Fibroblast of lung (primary cell): ENCODE measurements at places on chromosomes 1 and 21.

DNA sequence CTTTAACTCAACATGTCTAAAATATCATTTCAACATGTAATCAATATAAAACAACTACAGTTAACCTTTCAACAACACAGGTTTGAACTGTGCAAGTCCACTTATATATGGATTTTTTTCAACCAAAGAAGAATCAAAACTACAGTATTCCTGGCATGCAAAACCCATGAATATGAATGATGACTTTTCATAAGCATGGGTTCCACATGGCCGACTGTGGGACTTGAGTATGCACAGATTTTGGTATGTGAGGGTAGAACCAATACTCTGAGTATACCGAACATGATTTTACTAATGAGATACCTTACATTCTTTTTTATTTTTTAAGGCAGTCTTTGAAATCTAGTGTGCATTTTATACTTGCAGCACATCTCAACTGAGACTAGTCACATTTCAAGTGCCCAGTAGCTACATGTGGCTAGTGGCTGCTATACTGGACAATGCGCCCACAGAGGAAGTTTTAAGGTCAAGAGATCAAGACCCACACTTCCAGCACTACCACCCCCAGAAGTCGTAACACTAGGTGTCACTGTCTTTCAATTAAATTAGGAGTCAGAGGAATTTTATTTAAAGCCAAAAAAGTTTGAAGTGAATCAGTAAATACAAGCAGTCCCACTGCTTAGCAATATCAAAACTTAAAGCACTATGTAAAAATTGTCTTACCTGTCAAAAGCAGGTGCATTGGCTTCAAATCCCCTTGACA, 40.0 kb downstream of the SYNJ1 start:
- H3K27ac ChIP-seq: no peak overlapping the region
- DNase-seq: no peak
- peaks cover 2% of the 10 kb centered on the region for H3K36me3 ChIP-seq
- no peaks in the 10 kb centered on the region for H3K27me3 ChIP-seq
- H3K4me3 ChIP-seq: no peak overlapping the region

DNA sequence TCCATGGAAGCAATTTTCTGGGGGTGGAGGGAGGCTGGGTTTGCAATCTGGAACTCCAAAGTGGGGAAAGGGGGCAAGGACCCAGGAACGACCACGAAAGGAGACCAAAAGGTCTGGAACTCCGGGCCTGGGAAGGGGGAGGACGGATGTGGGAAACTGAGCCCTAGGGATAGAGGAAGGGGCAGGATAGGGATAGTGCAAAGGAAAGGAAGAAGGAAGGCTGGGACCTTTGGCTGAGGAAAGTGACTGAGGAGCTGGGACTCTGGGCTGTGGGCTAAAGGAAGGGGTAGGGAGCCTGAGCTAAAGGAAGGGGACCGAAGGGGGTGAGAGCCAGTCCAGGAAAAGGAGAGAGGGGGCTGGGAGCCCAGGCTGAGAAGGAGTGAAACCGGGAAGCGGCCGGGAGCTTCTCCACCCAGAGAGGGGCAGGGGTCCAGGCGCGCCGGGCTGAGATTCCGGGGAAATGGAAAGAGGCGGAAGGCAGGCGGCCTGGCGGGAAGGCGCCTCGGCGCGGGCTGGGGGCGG, 395 bp downstream of the SLC9A1 start:
- peak overlapping the region; percentile 72 for H3K4me3 ChIP-seq
- H3K36me3 ChIP-seq: peaks cover 2% of the 10 kb centered on the region
- H3K4me1 ChIP-seq: peaks cover 9% of the 10 kb centered on the region
- H3K27me3 ChIP-seq: no peaks in the 10 kb centered on the region

DNA sequence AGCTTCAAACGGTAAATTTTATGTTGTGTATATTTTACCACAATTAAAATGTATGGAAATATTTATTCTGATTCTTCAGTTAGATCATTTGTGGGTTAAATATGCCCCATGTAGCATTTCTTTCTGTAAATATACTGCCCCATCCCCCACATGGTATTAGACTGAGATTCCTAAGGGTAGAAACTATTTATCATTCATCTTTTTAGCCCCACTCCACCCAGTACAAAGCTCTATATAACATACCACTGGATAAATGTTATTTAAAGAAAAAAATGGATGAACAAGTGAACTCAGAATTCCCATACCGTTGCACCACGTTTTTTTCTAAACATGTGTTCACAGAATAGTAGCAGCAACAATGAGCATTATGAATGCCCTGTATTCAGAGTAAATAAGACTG, 234.0 kb upstream of the IRF2BP2 start:
- H3K27ac ChIP-seq: no peak overlapping the region
- no peak overlapping the region for H3K4me3 ChIP-seq
- H3K36me3 ChIP-seq: no peaks in the 10 kb centered on the region
- H3K27me3 ChIP-seq: no peaks in the 10 kb centered on the region

DNA sequence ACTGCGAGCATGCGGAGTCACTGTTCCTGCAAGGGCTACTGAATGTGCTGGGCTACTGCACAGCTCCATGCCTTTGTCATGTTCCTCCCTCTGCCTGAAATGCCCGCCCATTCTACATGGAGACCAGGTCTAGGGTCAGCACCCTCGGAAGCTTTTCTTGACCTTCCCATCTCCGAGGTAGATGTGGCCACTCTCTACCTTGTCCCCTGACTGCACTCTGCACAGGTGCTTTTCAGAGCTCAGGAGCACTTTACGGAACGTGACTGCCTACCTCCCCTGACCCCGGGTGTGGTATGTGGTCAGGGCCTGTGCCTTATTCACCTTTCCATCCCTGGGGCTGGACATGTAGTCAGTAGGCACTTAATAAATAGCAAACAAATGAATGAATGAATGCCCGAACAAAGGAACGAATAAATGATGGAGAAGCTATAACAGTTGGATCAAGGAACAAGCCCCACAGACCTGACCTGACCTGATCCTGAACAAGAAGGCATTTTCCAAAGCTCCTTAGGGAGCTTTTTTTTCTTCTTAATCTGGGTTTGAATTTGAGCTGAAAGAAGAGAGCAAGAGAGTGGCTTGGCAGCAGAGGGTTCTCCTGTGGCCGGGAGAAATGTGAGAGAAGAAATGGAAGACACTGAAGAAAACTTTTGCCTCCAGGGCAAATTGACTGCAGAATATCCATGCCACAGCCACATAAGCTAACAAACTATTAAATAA, 7.9 kb downstream of the RD3 start:
- H3K4me1 ChIP-seq: no peaks in the 10 kb centered on the region
- DNase-seq: no peak
- H3K27ac ChIP-seq: no peak overlapping the region
- H3K4me3 ChIP-seq: no peak overlapping the region
- H3K27me3 ChIP-seq: peaks cover 7% of the 10 kb centered on the region

- no peak overlapping the region for H3K27ac ChIP-seq
- H3K4me1 ChIP-seq: no peaks in the 10 kb centered on the region
- no peak for DNase-seq
- H3K27me3 ChIP-seq: no peaks in the 10 kb centered on the region
- no peak overlapping the region for H3K4me3 ChIP-seq
These were observed 110.6 kb upstream of the ADAMTS5 start for GRCh38 chr21:27077501-27077900.

- no peaks in the 10 kb centered on the region for H3K4me1 ChIP-seq
- H3K27me3 ChIP-seq: no peaks in the 10 kb centered on the region
These were observed 278.2 kb downstream of the PTPRU start for GRCh38 chr1:29514361-29515169.

- H3K36me3 ChIP-seq: no peaks in the 10 kb centered on the region
- H3K27me3 ChIP-seq: no peaks in the 10 kb centered on the region
- H3K27ac ChIP-seq: no peak overlapping the region
- DNase-seq: no peak
- no peak overlapping the region for H3K4me3 ChIP-seq
These were observed 9.2 kb downstream of the POU2F1 start for GRCh38 chr1:167229719-167230385.
